Left lung (tissue), 14 donors: ENCODE measurements at places on chromosomes 2 and 18.

DNA sequence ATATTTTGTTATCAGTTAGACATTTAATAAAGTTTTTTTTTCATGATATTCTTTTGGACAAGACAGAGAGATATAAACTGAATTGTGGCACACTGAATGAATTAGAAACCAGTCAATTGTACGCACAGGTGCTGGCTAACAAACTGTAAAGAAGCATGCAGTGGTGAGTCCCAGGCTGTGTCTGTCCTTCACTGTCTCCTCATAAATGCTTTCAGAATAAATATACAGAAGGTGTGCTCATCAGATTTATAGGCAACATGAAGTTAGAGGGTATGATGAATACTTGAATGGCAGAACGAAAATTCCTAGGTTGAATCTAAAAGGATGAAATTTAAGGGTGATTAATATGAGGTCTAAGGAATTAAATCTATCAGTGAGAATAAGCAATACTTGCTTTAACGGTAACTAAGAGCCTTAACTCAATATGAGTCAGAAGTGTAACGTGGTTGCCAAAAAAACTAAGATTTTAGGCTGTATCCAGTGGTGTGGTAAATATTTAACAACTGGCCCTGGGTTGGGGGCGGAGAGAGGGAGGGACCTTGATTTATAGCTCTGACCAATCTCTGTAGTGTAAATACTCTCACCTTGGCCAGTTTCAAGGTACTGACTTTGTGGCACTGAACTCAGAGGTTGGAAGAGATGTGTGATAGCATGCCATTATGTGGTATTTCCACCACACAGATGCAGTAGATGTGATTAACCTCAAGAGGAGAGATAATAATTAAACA lies 41.9 kb upstream of the AAK1 start:
- no peak for DNase-seq
- no peaks in the 10 kb centered on the region for H3K36me3 ChIP-seq
- H3K4me3 ChIP-seq = no peak overlapping the region
- peaks cover 27% of the 10 kb centered on the region for H3K4me1 ChIP-seq
- H3K27me3 ChIP-seq = no peaks in the 10 kb centered on the region
- H3K27ac ChIP-seq = no peak overlapping the region

GRCh38 chr2:27115519-27115918 lies 3.4 kb downstream of the CGREF1 start:
- no peak overlapping the region for H3K27ac ChIP-seq
- no peaks in the 10 kb centered on the region for H3K36me3 ChIP-seq
- H3K27me3 ChIP-seq = peaks cover 16% of the 10 kb centered on the region
- no peak for DNase-seq
- H3K4me3 ChIP-seq = no peak overlapping the region
- peaks cover 5% of the 10 kb centered on the region for H3K4me1 ChIP-seq

GRCh38 chr2:239389414-239390329 lies 11.1 kb downstream of the HDAC4 start:
- H3K4me1 ChIP-seq = peaks cover 17% of the 10 kb centered on the region
- H3K36me3 ChIP-seq = peaks cover 29% of the 10 kb centered on the region
- DNase-seq = no peak

- no peak overlapping the region for H3K27ac ChIP-seq
- peaks cover 3% of the 10 kb centered on the region for H3K4me1 ChIP-seq
- no peak for DNase-seq
- no peaks in the 10 kb centered on the region for H3K36me3 ChIP-seq
- no peaks in the 10 kb centered on the region for H3K27me3 ChIP-seq
Observed at GRCh38 chr2:119292226-119292625, 68.6 kb downstream of the STEAP3 start.

- no peak for DNase-seq
- no peaks in the 10 kb centered on the region for H3K36me3 ChIP-seq
- no peak overlapping the region for H3K27ac ChIP-seq
- H3K4me1 ChIP-seq = no peaks in the 10 kb centered on the region
- H3K27me3 ChIP-seq = no peaks in the 10 kb centered on the region
- no peak overlapping the region for H3K4me3 ChIP-seq
Observed at GRCh38 chr2:80778704-80779103, 474.2 kb upstream of the LRRTM1 start.
